ENCODE measurements at places on chromosomes 12 and 14.

DNA sequence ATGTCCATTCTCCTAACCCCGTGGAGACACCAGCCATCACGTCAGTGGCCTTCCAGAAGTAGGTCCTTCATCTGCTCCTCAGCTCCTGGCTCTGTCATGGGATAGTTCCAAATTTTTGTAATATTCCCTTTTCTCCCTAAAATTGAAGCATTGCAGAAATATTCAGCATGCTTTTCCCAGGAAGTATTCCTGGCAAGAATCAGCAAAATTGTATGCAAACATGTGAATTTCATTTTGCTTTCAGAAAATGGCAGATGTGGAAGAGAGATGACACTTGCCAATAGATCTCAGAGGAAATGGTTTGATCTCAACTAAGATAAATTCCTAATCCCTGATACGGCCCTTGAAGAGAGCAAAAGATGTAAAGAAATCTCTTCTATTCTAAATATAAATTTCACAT lies 298.9 kb downstream of the ITPR2 start:
- no peak for DNase-seq

- no peak for DNase-seq
These were observed 38.3 kb upstream of the LTA4H start for GRCh38 chr12:96073346-96074330.

GRCh38 chr14:95948558-95948981 lies 71.9 kb downstream of the TUNAR start:
- no peak for DNase-seq

GRCh38 chr12:105993766-105994555 lies 144.8 kb downstream of the NUAK1 start:
- no peak for DNase-seq

DNA sequence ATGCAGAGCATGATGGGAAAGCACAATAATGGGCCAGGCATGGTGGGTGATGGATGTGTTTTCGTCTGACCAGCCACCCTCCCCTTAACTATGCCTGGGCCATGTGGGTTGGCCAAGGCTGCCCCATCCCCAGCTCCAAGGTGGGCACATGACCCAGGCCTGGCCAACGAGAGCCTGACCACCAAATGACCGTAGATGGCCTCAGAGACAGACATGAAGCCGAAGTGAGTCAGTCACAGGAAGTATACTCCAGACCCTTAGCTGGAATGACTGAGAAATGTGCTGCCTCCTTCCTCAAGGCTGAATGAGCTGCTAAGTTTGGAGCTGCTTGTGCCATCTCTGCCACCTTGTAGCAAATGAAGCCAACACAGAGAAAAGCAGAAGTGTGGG lies 233.6 kb downstream of the BCL11B start:
- no peak for DNase-seq

GRCh38 chr14:81437244-81437643 lies 37.1 kb upstream of the STON2 start:
- DNase-seq: no peak

- no peak for DNase-seq
These were observed 700 bp downstream of the CNIH1 start for GRCh38 chr14:54440476-54440872.

GRCh38 chr12:122048151-122048550 lies 26.5 kb downstream of the BCL7A start:
- no peak for DNase-seq

- DNase-seq: no peak
These were observed 33.2 kb upstream of the STRN3 start for GRCh38 chr14:31059152-31059924.

DNA sequence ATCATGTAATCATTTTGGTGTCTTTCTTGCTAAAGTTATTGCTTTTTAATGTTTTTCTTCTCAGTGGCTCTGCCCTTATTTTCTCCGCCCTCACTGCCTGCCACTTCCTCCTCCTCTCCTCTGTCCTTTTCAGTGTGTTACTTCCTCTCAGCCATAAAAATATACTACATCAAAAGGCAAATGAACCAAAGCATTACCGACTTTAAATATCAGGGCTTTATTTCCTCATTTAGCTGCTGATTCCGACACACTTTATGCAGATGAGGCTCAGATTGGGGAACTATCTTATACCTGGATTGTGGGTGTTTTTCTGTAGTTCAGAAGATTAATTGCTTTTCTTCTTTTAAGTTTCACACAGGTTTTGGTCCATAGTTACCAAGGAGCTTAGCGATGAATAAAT lies 118.1 kb downstream of the CMAS start:
- no peak for DNase-seq

GRCh38 chr14:44508834-44509233 lies 1.8 kb upstream of the FSCB start:
- DNase-seq: no peak

- DNase-seq: no peak
These were observed 197.5 kb upstream of the TMEM132C start for GRCh38 chr12:128069359-128069997.

DNA sequence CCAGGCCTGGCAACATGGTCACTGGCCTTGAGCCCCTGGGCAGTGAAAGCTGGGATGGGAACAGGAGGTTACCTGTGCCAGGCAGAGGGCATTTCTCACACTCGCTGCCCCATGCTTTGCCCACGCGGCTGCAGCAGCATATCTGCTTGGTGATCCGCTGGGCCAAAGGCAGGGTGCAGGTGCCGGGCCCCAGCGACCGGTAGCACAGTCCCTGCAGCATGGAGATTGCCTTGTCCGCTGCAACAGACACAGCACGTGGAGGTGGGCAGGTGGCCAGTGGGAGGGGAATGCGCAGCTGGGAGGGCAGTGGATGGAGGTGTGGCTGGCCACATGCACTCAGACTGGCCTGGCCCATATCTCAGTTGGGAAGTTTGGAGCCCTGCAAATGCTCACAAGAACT lies 35.3 kb downstream of the ISCA2 start:
- DNase-seq: no peak

- no peak for DNase-seq
These were observed 12.9 kb downstream of the MMP14 start for GRCh38 chr14:22849212-22849819.

- no peak for DNase-seq
These were observed 3.5 kb downstream of the EPYC start for GRCh38 chr12:91001306-91001705.

GRCh38 chr12:92065018-92065499 lies 80.6 kb downstream of the BTG1 start:
- DNase-seq: peak; percentile 28

- DNase-seq: no peak
These were observed 22.6 kb upstream of the PKP2 start for GRCh38 chr12:32918890-32919801.

DNA sequence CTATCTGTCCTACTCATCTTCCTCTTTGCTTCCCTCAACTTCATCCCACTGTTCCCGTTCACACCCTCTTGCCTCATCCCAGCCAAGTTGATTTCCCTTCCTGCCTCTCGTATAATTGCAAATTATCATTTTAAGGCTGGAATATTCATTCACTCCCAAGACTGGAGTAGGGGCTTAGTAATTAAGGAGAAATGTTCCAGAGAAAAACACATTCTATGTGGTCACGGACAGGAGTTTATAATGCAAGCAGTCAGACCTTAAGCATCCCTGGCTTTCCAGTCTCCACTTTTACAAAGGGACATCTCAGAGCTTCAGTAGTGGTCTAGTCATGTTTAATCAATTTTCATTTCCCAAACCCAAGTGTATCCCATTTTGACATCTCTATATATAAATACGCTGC lies 54.9 kb downstream of the TMEM132D start:
- no peak for DNase-seq

GRCh38 chr14:105853089-105853906 lies 326.9 kb downstream of the TMEM121 start:
- no peak for DNase-seq

- no peak for DNase-seq
These were observed 53.5 kb downstream of the SLC38A6 start for GRCh38 chr14:61034416-61035120.

DNA sequence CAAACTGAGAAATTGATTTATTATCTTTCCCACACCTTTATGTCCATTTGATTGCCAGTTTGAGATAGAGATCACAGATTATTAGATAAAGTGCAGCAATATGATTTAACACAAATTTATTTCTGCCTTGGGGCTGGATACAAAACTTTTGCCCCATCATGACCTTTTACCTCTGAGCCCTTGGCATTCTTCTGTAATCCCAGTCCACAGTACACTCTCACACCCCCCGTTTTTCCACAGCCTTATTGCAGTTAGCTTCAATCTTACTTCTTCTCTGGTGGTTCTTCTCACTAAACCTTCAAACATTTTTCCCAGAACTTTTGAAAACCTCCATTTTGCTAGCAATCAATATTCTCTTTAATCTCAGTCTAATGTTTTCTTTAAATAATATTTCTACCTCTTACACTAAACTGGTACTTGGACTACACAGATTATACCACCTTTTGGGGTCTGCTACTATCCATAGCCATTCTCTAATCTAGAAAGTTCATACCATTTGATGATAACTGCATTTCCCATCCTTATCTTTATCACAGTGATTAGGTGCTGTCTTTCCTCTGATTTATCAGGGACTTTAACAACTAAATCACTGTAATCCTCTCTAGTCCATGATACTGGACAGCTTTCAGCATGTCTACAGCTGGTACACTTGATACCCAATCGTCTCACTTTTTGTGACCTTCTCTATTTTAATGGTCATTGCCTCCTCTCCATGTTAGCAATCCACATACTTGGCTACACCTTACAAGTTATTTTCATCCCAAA lies 186.7 kb upstream of the PDE3A start:
- DNase-seq: no peak

DNA sequence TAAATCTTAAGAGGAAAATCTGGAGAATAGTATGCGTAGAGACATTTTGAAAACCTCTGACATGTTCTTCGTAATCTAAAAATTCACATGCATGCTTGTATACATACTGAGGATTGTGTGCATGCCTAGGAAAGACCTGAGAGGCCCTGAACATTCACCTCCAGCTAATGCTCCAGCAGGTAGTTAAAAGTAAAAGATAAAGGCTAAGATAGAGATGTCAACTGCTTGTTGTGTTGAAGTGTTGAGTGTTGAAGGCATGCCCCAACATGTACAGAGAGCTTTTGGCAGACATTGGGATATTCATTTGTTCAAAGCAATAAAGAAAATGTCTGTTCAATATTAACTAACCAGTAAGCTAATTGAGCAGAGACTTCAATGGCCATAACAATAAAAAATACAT lies 118.6 kb upstream of the SYT1 start:
- no peak for DNase-seq

DNA sequence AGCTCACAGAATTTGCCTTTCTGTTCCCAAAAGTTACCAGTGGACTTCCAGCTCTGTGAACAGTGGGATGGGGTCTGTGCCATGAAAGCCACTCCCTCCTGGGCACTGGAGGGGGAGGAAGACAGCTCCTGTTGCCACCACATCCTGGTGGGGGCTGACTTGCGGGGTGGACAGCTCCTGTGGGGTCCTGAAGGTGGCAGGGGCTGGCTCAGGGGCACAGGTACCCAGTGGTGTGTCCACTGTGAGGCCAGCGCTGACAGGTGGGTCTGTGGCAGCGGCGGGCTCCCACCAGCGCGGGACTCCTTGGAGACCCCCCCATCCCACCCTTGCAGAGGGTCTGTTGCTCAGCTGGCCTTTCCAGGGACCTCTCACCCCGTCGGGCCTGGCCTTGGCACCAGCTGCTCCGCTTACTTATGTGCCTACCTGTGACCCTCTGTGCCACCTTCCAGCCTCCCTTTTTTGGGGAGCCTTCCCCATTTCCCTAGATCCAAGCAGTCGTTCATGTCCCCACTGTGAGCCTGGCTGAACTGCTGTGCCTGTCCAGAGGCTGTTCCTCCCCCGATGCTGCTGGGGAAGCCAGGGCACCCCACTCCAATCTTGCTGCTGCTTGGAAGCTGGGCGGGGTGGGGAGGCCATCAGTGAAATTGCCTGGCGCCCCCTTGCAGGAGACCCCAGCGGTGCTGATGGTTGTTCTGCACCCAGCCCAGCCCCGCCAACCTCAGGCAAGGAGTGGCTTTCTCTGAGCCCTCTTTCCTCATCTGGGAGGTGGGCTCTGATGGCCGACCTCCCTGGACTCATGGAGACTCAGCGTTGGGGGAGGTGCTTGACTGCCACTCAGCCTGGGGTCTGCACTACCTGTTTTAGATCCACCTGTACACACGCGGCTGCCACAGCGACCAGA lies 2.2 kb downstream of the TEDC1 start:
- DNase-seq: no peak

GRCh38 chr12:32964981-32965585 lies 68.5 kb upstream of the PKP2 start:
- DNase-seq: no peak

DNA sequence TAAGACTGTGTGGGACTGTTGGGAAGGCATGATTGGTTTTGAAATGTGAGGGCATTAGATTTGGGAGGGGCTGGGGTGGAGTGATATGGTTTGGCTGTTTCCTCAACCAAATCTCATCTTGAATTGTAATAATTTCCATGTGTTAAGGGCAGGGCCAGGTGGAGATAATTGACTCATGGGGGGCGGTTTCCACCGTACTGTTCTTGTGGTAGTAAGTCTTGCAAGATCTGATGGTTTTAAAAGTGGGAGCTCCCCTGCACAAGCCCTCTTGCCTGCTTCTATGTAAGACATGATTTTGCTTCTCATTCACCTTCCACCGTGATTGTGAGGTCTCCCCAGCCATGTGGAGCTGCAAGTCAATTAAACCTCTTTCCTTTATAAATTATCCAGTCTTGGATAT lies 76.6 kb upstream of the PPFIA2 start:
- no peak for DNase-seq

- DNase-seq: no peak
These were observed 37.8 kb downstream of the TNFAIP2 start for GRCh38 chr14:103161054-103161397.

DNA sequence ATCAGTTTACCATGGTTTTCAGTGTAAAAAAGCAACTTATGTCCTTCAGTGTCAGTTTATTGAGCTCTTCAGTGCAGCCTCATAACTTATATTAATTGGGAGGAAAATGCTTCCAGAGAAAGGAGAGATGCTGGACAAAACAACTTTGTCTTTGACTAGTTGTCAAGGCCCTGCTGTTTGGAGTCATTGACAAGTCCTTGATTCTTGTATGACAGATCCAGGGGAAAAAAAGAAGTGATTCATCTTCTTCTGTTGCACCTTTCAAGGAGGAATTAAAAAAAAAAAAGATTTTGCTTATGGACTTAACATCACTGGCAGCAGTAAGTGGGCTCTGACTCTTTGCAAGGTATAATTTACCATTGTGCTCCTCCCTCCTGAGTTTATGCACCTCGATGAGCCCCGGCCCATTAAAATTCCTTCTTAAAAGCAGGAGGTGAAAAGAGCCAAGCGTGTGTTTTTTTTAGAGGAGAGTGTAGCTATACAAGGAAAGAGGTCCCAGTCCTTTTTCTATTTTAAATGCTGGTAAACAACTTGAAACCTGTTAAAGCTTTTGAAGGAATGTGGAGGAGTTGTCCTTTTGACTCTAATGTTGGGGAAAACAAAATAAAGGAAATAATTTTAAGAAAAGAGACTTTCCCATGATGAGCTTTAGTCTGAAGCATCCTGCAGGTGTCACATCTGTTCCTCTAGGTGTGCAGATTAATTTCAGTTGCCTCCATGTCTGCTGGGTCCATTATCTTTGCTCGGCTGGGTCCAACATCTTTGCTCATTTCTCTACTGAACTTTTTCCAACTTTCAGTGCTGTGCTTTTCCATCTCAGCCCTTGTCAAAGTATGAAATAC lies 431.6 kb downstream of the RAD51B start:
- peak; percentile 33 for DNase-seq
